ENCODE measurements at places on chromosomes 4 and X.

- DNase-seq = no peak
These were observed 139.7 kb downstream of the MAPK10 start for GRCh38 chr4:86220121-86220520.

- DNase-seq = peak; percentile 1
These were observed 114.9 kb downstream of the EFHC2 start for GRCh38 chrX:44228621-44229020.

- DNase-seq = no peak
These were observed 1.1 kb upstream of the EDNRA start for GRCh38 chr4:147479786-147480185.

DNA sequence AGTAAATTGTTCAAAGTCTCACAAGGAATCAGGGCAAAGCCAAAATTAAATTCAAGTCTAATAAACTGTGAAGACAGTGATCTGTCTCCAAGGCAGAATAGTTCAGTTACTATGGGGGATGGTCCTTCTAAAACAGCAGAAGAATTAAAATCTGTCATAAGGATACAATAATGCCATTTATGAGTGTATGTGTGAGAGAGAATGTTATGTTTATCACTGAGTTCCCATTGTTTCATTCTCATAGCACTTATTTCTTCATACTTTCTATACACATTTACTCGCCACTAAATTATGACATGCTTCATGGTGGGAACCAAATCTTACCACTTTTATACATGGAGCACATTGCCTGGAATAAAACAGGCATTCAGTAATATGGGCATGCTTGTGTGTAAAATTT, 102.5 kb downstream of the AMMECR1 start:
- no peak for DNase-seq

DNA sequence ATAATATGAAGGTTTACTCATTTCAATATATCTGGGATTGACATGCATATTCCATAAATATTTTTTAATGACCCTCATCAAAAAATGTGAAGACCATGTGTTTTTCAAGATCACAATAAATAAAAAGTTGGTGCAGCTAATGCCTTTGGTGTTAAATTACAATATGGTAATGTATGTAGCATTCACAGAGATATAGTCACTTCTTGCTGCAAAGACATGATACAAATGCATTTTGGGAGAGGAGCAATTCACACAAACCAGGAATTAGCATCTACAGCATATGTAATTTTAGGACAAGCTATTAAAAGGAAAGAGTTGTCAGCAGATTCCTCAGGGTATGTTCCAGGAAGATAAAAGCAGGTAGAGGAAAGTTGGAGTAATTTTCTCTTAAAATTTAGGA, 734.5 kb upstream of the HTR2C start:
- DNase-seq = no peak

GRCh38 chr4:124462954-124463828, 249.3 kb downstream of the ANKRD50 start:
- no peak for DNase-seq

GRCh38 chrX:72247206-72247942, 8.5 kb upstream of the ERCC6L start:
- DNase-seq = no peak

GRCh38 chr4:103451341-103451740, 253.2 kb upstream of the CENPE start:
- DNase-seq = no peak

GRCh38 chr4:107888237-107888636, 43.1 kb upstream of the CYP2U1 start:
- DNase-seq = no peak

GRCh38 chr4:7938266-7938608, 1.4 kb downstream of the AFAP1 start:
- no peak for DNase-seq

DNA sequence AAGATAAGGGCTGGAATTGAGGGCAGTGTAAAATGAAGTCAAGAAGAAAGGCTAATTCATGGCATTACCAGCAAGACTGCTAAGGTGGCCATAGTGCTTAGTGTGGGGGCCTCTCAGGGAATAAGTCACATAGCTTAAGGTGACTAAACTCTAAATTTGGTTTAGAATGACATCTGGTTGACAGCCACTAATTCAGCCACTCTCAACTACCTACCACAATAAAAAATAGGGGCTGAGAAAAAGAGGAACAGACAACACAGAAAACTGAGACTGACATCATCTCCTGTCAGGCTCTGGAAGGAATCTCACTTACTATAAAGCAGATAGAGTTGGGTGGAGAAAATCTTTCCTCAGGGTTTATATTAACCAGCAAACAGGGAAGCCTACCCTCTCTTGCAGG, 96.9 kb downstream of the CHRDL1 start:
- DNase-seq = peak; percentile 15

- DNase-seq = no peak
These were observed 309.9 kb downstream of the SPOCK3 start for GRCh38 chr4:166924424-166924823.

DNA sequence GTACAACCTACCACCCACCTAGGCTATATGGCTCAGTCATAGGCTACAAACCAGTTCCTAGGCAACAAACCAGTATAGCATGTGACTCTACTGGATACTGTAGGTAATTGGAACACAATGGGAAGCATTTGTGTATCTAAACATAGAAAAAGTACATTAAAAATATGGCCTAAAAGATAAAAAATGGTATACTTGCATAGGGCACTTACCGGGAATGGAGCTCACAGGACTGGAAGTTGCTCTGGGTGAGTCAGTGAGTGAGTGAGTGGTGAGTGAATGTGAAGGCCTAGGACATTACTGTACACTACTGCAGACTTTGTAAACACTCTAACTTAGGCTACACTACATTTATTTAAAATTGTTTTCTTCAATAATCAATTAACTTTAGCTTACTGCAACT, 139.2 kb upstream of the RBPJ start:
- no peak for DNase-seq

DNA sequence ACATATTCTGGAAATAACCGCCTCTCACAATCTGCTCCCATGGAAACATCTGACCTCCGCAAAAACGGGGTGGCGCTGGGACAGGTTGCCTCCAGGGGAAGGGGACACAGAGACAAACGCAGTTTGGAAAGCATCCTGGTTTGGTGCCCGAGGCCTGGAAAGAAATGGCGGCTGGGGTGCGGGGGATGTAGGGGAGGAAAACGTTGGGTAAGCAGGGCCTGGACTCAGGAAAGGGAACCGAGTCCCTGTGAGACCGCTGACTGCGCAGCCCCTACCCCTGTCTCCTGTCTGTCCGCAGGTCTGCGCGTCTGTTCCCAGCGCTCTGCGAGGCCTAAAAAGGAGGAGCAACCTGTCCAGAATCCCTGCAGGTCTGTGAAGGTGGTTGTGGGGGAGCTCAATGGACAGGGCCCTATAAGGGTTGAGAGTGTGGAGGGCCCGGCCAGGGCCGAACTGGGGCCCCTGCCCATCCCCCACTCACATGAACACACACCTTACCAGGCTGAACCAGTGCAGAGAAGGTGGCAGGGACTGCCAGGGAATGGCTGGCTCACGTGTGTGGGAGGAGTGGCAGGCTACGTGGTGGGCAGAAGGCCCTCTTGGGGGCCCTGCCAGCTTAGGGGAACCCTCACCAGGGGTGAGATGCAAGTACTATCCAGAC, 672 bp downstream of the TCEAL3 start:
- DNase-seq = peak; percentile 13

- DNase-seq = peak; percentile 65
These were observed 1.5 kb downstream of the ACSL1 start for GRCh38 chr4:184824081-184824775.

DNA sequence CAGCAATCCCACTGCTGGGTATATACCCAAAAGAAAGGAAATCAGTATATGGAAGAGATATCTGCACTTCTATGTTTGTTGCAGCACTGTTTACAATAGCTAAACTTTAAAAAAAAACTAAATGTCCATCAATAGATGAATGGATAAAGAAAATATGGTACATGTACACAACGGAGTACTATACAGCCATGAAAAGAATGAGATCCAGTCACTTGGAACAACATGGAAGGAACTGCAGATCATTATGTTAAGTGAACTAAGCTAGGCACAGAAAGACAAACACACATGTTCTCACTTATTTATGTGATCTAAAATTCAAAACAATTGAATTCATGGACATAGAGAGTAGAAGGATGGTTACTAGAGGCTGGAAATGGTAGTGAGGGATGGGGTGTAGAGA, 400.7 kb downstream of the ZNF674 start:
- DNase-seq = no peak

- DNase-seq = no peak
These were observed 96.5 kb downstream of the DCAF12L1 start for GRCh38 chrX:126456136-126456535.

GRCh38 chr4:113524096-113524495, 237.4 kb downstream of the CAMK2D start:
- DNase-seq = peak; percentile 31

DNA sequence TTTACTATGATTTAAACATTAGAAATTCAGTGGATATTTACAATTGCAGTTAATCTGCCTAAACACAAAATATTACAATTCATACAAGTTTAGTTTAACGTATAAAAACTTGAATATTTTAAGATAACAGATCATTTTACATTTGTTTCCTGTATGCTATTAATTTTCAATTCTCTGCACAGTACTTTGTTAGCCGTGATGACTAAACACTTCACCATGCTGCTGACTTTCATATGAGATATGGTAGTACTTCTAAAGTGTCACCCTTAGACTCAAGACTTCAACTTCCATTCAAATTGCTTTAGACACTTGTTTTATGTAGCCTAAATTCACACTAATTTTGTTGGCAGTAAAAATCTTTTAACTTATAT, 1646.4 kb upstream of the ADGRL3 start:
- DNase-seq = no peak

DNA sequence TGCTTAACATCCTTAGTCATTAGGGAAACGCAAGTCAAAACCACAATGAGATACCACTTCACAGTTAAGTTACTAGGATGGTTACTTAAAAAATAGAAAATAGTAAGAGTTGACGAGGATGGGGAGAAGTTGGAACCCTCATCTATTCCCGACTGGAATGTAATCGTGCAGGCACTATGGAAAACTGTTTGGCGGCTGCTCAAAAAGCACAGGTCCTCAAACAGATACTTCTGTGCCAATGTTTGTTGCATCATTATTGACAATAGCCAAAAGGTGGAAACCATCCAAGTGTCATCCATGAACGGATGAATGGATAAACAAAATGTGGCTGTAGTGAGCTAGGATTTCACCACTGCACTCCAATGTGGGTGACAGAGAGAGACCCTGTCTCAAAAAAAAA, 11.7 kb downstream of the CTAG1B start:
- DNase-seq = no peak

GRCh38 chr4:85867271-85867670, 392.3 kb downstream of the ARHGAP24 start:
- DNase-seq = no peak

- DNase-seq = no peak
These were observed 5.8 kb upstream of the SRD5A3 start for GRCh38 chr4:55340266-55340665.

- no peak for DNase-seq
These were observed 5.5 kb upstream of the IRAK1 start for GRCh38 chrX:154025230-154025629.

DNA sequence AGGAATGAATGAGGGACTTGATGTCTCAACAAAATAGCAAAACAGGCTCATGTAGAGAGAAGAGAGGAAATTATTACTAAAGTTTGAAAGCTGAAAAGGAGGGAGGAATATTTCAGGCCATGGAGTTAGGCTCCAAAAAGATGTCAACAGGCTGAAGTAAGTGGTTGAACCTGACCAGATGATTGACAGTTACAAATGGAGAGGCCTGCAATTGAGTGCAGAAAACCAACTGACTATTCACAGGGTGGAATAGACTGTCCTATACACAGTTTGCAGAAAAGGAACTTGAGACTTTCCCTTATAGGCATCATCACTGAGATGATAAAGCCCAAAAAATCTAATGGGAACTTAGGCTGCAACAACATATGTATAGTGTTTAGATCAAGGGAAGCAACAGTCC, 233.3 kb downstream of the AR start:
- no peak for DNase-seq

DNA sequence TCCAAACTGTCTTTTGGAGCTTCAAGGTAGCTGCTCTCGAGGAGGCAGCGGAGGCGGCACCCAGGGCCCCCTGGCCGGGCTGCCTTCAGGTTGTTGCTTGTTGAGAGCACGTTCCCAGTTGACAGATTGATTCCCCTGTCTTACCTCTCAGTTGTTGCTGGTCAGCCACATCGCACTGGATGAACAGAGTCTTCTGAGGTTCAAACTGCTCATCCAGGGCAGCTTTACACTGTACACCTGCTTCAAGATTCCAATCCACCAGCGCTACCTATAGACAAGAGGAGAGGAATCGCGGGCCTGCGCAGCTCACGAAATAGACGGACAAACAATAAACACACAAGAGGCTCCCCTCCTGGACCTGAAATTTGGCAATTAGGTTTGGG, 497 bp downstream of the HPGD start:
- no peak for DNase-seq

- no peak for DNase-seq
These were observed 682.4 kb upstream of the GRIA3 start for GRCh38 chrX:122501652-122502051.

DNA sequence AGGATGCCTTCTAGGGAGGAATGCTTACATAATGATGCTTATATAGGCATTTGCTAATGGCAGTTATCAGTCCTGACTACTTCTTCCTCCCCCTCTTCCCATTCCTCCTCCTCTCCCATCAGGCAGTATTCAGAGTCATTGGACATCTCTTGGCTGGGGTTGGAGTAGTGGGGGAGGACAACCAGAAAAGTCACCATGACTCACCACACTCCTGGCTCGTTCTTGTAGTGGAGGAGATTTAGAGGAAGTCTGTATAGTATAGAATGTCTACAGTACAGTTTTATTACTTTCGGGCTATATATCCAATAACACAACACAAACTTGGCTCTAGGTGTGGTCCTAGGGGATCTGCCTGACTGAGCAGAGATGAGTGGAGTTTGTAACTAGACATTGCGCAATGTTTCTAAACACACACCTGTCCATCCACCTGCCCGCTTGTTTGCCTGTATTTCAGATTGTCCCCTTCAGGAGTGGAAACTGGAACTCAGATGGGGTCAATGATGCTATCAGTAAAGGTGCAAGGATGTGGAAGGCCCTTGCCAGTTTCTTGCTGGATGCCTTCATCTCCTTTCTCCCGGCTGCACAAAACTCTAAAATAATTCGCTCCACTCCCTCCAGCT, 27.9 kb upstream of the KIAA1210 start:
- no peak for DNase-seq

- DNase-seq = no peak
These were observed 86.2 kb upstream of the TSPAN5 start for GRCh38 chr4:98744372-98745150.

- DNase-seq = no peak
These were observed 585.6 kb downstream of the IL1RAPL1 start for GRCh38 chrX:29172880-29173279.

DNA sequence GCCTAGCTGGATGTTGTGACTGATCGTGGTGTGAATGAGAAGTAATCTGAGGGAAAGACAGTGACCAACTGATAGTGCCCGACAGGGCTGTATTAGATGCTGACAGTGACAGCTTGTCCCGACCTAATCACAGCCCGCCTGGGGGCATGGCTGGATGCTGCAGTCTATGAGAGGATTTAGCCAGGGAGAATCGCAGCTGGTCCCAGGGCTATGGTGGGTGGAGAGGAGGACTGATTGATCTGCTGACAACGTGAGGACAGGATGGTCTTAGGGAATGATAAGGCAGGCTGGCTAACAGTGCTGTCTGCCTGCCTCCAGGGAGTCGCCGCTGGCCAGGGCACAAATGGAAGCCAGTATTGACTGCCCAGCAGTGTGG, 621 bp upstream of the SUV39H1 start:
- DNase-seq = peak; percentile 17

GRCh38 chrX:123075947-123076561, 108.0 kb upstream of the GRIA3 start:
- no peak for DNase-seq

All from GM20000 (cell line).